ENCODE measurements at places on chromosomes 2 and 18.

- no peak for DNase-seq
Observed at GRCh38 chr2:208406474-208407451, at the start of gene PTH2R. PTH2R (plus strand) TSS chr2:208406792; CDS start chr2:208407044, 252 bp downstream.

DNA sequence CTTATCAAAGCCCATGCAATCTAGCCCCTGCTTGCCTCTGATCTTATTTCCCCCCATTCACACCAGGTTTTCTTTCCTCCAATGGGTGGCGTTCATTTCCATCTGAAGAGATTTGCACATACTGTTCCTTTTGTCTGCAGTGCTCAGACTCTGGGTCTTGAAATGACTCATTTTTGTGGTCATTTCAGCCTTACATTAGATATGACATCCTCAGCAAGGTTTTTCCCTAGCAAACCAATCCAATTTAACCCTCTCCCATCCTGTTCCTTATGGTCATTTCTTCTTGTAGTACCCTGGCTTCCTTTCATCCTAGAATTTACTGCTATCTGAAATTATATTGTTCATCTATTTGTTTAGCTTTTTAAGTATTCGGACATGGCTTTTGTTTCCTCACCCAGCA is 42.5 kb upstream of the SCN1A start:
- no peak for DNase-seq

GRCh38 chr18:22031611-22032010 is 137.8 kb upstream of the GATA6 start:
- DNase-seq = no peak

DNA sequence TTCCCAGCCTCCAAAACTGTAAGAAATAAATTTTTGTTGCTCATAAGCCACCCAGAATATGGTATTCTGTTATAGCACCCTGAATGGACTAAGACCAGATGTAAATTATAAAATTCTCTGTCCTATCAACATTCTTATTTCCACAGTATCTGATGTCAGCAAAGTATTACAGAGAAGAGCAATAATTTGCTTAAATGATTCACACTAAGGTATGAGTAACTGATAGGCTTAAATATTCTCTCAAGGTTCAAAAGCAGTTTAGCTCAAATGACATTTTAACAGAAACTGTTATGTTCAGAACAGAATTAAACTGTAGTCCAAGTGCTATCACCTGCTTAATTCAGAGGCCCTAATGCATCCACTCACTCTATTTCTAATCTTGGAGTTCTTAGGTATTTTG is 12.8 kb downstream of the SESTD1 start:
- DNase-seq = no peak

DNA sequence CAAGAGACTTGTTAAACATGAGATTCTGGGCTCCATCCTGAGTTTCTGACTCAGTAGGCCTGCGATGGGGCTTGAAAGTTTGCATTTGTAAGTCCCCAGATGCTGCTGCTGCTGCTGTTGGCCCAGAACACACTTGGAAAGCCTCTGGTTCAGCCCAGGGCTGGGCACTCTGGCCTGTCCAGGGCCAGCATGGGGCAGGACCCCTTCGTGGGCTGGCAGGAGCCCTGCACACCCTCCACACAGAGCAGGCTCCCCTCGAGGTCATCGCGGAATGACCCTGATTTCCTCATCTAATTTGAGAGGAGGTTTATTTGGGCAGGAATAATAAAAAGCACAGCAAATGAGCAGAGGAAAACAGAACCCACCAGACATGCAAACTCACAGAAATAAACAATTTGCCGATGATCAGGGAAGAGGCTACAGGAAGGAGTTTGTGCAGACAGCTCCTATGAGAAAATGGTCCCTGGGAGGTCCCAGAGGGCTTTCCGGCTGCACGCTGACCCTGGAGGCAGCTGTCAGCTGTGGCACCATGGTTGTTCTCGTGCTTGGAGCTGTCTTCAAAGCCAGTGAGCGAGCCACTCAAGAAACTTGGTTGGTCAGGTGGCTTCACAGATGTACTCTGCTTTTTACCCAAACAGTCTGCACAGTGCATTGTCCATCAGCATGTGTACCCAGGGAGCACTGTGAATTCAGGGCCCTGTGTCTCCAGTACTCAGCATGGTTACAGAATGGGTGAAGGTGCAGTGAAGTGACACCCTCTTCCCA is 119.3 kb downstream of the GLI2 start:
- no peak for DNase-seq

DNA sequence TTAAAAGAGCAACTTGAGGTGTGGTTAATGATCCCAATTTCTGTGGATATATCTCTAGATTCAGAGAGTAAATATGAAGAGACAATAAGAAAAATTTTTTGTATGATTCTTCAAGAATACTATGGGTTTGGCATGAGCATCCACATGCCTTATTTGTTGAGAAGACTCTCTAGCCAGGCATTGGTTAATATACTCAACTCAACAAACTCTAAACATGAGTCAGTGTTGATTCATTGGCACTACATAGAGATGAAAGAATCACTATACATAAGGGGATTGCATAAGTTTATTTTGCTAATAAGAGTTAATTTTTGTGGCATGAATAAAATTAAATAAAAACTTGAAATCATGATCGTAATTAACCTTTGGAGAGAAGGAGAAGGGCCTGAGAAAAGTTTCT is 930.2 kb upstream of the LRRTM1 start:
- no peak for DNase-seq

DNA sequence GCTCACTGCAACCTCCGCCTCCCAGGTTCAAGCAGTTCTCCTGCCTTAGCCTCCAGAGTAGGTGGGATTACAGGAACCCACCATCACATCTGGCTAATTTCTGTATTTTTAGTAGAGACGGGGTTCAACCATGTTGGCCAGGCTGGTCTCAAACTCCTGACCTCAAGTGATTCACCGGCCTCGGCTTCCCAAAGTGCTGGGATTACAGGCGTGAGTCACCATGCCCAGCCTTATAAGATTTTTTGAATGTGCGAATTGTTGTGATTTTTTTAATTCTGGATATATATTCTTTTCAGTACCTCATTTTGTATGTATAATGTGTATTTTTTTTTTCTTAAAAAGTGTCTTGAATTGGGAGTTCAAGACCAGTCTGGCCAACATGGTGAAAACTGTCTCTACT is 42.0 kb upstream of the CCDC150 start:
- DNase-seq = no peak

Measured in foreskin keratinocyte (primary cell).